ENCODE measurements at places on chromosomes 5 and 9.
A peak's percentile ranks its signal among the peaks of the same experiment; 100 is the strongest.

- peak; percentile 90 for DNase-seq
These were observed 49.7 kb upstream of the NKD2 start for GRCh38 chr5:958701-959571.

GRCh38 chr9:99347568-99347967 lies 125.5 kb downstream of the SEC61B start:
- DNase-seq = no peak

GRCh38 chr5:61431923-61432620 lies 100.0 kb downstream of the ZSWIM6 start:
- no peak for DNase-seq

DNA sequence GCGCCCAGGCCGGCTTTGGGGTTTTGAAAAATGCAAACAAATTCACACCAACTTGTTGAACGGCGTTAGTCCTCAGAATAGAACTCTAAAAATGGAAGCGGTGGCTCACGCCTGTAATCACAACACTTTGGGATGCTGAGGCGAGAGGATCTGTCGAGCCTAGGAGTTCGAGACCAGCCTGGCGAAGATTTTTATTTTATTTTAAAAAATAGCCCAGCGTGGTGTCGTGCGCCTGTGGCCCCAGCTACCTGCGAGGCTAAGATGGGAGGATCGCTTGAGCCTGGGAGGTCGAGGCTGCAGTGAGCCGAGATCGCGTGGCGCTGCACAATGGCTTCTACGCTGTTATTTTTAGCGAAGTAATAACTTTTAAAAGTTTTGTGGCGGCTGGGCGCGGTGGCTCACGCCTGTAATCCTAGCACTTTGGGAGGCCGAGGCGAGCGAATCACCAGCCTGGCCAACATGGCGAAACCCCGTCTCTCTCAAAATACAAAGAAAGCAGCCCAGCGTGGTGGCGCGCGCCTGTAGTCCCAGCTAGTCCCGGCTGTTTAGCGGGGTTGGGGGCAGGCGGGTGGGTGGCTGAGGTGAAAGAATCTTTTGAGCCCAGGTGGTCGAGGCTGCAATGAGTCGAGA lies 694 bp upstream of the PLIN2 start:
- no peak for DNase-seq

- DNase-seq = no peak
These were observed 250.7 kb downstream of the KCTD16 start for GRCh38 chr5:144421411-144421810.

GRCh38 chr9:87834357-87834756 lies 48.3 kb upstream of the SPATA31E1 start:
- peak; percentile 29 for DNase-seq

GRCh38 chr5:160969645-160970044 lies 117.6 kb upstream of the ATP10B start:
- DNase-seq = no peak

- no peak for DNase-seq
These were observed 14.6 kb upstream of the STRBP start for GRCh38 chr9:123283048-123283408.

- DNase-seq = no peak
These were observed 89.1 kb downstream of the SLC24A2 start for GRCh38 chr9:19699756-19700155.

DNA sequence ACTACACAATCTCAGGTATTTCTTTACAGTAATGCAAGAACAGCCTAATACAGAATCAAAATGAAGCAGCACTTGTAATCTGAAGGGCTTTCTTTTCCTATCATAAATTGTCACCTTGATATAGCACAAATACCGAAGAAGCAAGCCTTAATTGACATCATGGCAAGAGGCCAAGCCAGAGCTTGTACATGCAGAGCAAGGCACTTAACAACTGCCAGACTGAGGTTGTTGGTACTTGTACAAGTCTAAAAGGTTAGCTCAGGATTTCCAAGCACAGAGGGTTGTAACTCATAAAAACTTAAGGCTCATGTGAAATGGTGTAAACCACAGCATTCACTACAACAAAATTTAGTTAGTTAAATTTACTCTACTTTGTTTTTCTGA lies 158.8 kb upstream of the SPEF2 start:
- DNase-seq = peak; percentile 45

- DNase-seq = no peak
These were observed 266.0 kb upstream of the PTGER4 start for GRCh38 chr5:40413743-40414142.

GRCh38 chr9:21505425-21506179 lies 23.5 kb upstream of the IFNE start:
- no peak for DNase-seq

DNA sequence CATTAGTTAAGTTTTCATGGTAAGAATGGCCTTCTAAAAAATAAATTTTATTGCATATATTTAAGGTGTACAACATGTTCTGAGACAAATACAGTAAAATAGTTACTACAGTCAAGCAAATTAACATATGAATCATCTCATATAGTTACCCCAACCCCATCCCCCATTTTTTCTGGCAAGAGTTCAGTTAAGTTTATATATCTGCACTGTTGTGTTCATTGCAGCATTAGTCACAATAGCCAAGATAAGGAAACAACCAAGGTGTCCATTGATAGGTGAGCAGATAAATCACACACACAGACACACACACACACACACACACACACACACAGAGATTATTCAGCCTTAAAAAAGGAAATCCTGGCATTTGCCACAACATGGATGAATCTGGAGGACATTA lies 37.2 kb upstream of the OTULIN start:
- DNase-seq = no peak

DNA sequence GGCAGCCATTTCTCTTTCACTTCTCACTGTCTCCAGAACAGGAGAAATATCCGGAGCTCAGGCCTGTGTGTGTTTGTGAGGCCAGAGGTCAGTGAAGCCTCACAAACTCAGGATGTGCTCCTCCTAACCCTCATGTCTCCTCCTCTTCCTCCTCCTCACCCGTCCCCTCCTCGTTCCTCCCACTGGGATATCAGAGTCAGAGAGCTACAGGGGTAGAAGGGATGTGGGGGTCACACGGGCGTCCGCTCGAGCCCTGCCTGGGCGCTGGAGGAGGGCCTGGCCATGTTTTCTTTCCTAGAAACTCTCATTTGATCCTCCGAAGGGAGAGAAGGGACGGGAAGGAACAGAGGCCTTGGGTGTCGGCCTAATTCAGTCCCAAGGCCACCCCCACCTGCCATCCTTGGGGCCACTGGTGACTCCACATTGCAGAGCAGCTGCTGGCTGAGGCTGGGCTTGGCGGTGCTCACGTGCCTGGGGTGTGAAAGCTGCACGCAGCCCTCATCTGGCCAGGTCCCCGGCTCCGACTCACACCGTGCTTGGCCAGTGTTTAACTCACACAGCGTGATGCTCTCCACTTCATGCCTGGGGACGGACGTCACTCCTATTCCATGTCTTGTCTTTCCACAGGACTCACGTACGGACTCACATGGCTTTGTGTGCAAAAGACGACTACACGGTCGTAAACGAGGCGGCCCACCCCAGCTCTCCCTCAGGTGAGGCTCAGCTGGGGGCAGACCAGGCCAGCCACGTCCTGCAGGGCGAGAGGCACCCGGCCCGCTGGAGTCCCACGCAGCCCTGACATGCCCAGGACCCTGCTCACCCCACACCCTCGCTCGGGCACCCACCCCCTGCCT lies 22.6 kb upstream of the SLC6A19 start:
- DNase-seq = no peak

GRCh38 chr9:3698076-3698475 lies 172.3 kb upstream of the RFX3 start:
- DNase-seq = no peak

- DNase-seq = no peak
These were observed 95.3 kb upstream of the GNA14 start for GRCh38 chr9:77743386-77743785.
